ENCODE measurements at places on chromosomes 16 and 17.

GRCh38 chr17:39080421-39081078 lies 70.9 kb downstream of the PLXDC1 start:
- DNase-seq, result no peak

- DNase-seq, result no peak
Observed at GRCh38 chr17:1986783-1987451, 38.2 kb downstream of the RTN4RL1 start.

- DNase-seq, result no peak
Observed at GRCh38 chr16:56632848-56633365, 448 bp downstream of the MT1M start.

DNA sequence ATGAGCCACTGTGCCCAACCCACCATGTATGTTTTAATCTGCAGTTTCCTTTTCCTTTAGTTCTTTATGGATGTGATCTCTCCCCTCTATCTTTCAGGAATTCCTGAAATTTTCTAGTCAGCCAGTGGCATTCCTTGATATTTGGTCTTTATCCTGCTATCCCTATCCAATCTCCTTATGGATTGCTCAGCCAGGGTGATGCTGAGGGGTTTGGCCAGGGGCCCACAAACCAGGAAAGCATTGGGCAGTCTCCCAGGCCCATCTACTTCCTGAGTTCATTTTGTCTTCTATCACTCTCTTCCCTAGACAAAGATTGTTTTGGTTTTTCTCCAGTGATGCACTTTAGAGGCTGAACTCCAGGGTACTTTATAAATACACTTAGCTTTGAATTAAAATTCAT lies 115.9 kb downstream of the KATNIP start:
- no peak for DNase-seq

DNA sequence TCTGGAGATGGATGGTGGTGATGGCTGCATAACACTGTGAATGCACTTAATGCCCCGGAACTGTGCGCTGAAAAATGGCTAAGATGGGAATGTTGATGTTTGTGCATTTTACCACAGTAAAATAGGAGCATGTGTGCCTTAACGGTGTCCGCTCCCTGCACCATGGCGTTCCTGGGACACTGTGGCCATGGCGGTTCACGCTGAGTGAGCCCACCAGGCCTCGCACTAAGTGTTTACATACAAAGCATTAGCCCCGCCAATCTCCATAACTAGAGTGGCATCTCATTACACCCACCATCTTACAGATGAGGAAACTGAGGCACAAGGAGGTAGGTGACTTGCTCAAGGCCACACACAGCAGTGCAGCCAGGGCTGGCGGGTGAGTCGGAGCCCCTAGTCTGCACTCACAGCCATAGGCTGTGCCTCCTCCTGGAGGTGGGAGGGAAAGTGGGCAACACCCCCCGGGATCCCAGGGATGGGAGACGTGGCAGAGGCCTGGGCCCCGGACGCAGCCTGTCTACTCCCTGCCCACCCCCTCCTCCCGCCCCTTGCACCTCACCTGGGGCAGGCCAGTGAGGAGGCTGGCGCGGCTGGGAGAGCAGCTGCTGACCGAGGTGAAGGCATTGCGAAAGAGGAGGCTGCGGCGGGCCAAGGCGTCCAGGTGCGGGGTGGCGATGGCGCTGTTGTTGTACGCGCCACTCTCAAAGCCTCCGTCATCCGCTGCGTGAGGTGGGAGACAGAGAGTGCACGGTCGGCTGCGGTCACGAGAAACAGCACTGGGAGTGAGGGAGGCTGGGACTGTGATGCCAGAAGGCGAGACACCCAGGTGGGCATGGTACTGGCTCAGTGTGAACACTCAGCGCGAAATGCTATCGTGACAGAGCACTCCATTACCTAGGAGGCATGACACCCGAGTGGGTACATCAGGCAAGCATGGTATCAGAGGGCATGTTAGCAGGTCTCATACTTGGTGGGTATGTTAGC lies 3.4 kb downstream of the SGSH start:
- DNase-seq, result no peak

DNA sequence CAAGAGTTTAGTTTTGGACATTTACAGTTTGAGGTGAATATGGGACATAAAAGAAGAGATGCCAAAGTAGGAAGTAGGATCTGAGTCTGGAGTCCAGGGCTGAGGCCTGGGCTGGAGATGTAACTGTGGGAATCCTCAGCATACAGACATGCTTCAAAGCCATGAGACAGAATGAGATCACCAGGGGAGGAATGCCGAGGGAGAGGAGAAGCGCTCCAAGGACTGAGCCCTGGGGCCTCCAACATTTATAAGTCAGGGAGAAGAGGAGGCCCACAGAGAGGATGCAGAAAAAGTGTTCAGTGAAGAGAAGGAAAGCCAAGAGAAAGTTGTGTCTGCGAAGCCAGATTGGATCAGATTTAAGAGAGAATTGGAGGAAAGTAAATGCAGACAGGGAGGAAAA lies 277.5 kb upstream of the MYOCD start:
- no peak for DNase-seq

DNA sequence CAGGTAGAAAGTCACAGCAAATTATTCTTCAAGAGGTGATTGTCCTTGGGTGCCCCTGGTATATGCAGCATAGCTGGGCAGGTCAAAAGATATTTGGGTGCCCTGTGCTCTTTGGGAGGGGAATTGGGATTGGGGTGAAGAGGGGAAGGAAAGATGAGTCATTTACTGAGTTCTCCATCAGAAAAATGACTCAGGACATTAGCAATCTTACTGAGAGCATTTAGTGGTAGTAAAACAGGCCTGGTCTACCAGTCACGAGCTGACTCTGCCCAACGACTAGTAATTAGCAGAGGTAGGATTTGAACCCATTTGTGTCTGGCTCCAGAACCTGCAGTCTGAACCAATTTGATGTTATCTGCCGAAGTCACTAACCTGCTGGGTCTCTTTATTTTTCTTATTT lies 6.0 kb upstream of the GRIN2A start:
- DNase-seq, result no peak

DNA sequence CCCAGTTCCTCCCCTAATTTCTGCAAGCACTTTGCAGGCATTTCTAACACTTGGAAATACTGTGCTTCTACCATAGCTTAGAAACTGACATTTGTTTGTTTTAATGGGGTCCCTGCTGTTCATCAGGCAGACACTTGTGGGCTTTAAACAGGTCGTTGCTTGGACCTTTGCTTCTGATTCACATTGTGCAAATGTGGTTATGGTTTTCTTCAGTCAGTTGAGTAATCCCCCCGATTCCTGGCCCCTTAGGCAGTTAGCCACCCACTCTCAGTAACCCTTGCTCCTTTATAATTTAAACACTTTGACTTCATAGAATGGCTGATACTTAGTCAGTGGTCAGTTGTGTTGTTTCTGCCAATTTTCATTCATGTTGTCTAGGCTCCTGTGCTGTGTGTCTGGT lies 39.4 kb downstream of the SLC47A1 start:
- no peak for DNase-seq

DNA sequence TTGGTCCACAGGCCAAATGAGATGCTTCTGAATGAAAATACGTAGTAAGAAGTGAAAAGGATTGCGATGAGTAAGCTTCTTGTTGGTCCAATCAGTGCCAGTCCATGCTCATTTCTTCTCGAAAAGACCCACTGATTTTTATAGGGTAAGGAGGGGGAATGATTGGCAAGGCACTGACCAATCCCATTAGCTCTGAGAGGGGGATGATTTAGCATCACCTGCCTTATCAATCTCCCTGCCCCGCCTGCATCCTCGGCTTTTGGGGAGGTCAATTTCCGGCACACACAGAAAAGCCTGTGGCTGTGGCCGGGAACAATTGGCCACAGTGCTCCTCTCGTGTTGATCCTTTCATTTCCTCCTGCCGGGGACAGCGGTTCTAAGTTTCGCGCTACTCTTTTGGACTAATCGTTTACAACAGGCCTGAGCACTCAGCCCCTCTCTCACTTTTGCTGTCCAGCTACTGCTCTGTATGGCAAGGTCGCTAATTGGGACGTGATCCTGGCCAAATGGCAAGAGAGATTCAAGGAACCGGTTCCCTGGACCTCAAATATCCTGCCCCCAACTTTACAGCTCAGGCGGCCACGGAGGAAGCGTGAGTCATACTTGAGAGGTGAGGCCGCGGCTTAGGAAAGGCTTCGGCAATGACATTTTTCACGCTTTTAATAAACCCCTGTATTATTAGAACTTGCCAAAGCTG lies 43.1 kb downstream of the TBX4 start:
- no peak for DNase-seq

- DNase-seq, result peak; percentile 80
Observed at GRCh38 chr17:17570798-17571716, 20.5 kb downstream of the PEMT start.

DNA sequence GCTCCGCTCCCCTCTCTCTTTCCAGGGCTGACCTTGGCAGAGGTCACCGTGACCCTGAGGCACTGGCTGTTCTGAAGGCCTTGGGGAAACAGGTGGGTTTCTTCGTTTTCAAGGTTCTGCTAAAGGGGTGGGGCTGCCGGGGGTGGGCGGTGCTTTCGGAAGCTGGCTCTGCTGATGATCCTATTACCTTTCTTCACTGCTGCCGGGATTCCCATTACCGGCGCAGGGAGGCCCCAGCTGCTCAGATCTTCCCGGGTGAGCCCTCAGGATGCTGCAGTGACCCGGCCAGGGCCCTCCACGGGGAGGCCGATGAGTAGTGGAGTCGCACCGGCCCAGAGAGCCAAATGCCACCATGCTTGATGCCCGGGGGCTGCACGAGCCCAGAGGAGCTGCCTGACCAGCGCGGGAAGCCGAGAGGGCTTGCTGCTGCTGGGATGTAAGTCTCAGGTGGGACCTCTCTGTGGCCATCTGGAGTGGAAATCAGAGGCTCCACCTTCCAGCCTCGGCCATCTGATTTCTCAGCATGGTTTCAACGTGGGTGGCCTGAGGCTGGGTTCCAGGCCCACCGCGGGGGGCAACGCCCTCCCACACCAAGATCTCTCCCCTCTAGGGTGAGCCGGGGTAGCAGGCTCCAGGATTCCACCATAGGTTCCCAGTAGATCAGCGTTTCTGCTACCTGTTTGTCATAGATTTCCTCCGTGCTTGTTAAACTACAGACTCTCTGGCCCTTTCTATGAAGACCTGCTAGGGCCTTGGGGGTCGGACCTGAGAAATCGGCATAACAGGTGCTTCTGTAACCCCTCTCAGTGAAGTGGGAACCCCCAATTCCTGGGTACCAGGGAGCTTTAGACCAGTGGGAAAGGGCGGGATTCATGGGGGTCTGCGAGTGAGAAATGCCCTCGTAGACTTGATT lies 21.6 kb upstream of the ADCY7 start:
- no peak for DNase-seq

DNA sequence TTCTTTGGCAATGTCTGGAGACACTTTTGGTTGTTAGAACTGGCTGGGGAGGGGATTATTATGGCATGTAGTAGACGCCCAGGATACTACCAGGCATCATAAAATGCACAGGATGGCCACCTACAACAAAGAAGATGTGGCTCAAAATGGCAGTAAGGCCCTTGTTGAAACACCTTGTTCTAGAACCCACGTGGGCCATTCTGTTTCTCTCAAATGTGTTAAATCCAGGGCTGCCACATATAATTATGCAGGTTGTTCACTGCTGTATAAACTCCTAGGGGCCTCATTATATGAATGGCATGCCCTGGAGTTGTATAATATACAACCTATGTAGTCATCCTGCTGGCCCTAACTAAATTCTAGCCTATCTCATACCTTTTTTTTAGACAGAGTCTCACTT lies 123.5 kb upstream of the HAS3 start:
- DNase-seq, result no peak

Data from HuH-7 (cell line).